Natural killer cell (primary cell): ENCODE measurements at places on chromosomes 7 and 10.

DNA sequence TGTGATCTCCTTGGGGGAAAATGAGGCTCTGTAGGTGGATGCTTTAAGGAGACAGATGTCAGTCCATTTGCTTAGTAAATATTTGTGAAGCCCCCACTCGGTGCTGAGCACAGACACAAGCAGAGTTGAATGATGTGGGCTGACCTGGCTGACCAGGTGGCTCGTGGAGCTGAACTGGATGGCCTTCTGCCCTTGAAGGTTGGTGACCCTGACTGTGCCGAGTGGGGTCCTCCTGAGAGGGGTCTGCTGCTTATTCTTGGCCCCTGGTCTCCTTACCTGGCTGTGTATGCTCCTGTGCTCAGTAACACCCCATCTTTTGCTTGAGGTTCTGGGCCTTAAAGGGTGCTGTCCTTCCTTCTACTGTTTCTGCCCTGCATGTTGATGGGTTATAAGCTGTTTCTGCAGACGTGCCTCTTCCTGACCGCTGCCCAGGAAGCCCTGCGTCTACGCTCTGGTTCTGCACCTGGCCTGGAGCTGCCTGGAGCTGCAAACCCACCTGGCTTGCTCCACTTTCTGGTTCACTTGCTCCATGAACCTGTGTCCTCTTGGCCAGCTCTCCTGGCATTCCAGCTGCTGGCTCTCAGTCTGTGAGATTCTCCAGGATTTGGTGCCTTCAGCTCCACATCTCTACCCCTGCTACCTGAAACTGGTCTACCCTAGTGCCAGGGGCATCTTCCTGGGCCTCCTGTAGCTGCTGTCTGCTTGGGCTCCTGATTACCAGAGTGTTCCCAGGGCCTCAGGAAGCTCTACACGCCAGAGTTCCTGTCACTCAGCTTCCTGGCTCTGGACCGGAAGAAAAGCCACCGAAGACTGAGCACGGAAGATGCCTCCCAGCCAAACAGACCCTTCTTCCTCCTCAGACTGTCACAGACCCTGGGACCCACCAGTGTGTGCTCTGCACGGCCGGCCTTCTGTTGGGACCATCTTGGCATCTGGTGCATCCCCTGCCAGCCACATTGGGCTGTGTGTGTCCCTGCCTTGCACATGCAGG, 76.5 kb downstream of the ADCY1 start:
- DNase-seq: no peak

DNA sequence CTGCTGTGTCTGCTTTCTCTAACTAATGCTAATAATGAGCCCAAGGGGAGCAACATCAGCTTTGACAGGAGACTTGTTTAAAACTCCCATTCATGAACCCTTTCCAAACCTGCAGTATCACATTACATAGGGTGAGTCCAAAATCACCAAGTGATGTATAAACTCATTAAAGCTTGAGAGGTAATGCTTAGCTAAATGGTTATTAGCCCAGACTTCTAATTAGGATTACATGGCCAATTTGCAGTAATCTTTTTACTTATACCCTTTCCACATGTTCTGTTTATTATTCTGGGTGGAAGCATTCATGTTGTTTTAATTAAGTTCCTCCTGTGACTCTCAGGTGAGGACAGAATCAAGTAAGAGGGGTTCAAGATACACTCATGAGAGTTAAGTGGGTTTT, 17.5 kb downstream of the ZNF138 start:
- no peak for DNase-seq

DNA sequence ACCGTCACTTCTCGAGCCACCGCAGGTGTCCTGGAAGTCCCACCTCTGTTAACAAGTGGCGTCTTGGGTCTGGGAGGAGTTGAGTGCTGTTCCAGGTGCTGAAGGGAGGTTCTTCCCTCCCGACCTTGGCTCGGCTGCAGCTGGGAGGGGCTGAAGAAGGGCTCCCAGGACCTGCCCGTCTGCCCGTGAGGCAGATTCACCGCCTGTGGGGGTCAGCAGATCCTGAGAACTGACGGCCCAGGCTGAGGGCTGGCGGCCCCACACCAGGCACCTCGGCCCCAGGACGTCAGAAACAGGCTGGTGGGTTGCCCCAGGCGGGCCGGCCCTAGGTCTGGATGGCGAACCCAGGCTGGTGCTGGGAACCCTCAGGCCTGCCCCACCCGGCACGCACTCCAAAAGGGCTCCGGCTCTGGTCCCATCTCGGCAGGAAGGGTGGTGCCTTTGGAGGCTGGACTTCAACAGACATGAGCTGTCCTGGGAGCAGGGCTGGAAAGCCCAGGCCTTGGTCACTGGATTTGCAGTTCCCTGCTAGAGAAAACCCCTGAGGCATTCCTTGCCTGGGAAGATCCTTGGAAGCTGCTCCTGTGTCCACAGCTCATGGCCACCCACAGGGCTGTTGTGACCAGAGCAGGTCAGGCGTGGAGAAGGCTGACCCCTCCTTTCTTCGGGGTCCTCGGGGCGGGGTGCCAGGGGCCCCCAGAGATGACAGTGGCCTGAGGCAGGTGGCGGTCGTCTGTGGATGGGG, 42.6 kb upstream of the CFAP46 start:
- DNase-seq: no peak

- no peak for DNase-seq
Measured at GRCh38 chr7:135317676-135318325, 84.2 kb downstream of the STRA8 start.

DNA sequence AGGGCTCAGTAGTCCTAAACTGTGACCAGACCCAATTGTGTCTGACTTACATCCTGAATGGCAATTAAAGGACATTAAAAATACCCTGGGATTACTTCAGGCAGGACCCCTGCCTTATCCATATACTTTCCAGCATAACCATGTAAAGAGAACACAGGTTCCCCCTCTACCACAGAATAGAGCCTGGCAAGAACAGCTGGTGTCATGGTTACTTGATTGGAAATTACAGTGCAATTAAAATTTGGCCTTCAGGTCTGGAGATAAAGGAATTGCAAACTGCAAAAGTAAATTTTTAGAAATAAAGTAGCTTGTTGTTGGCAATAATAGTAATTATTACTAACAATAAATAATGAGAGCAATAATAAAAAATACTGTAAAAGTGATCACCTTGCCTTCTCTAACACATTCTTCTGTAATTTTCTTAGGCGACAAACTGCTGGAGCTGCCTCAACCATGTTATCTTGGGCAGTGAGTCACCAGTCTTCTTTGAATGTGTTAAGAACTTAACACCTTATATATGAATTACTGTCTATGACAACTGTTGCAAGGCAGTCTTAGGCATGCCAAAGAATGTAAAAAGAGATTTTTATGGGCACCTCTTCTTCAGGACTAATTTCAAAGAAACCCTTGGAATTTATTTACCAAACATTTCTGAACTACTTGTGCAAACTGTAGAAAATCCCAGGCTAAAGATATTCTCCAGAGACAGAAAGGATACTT, 53.7 kb downstream of the HIBADH start:
- no peak for DNase-seq

DNA sequence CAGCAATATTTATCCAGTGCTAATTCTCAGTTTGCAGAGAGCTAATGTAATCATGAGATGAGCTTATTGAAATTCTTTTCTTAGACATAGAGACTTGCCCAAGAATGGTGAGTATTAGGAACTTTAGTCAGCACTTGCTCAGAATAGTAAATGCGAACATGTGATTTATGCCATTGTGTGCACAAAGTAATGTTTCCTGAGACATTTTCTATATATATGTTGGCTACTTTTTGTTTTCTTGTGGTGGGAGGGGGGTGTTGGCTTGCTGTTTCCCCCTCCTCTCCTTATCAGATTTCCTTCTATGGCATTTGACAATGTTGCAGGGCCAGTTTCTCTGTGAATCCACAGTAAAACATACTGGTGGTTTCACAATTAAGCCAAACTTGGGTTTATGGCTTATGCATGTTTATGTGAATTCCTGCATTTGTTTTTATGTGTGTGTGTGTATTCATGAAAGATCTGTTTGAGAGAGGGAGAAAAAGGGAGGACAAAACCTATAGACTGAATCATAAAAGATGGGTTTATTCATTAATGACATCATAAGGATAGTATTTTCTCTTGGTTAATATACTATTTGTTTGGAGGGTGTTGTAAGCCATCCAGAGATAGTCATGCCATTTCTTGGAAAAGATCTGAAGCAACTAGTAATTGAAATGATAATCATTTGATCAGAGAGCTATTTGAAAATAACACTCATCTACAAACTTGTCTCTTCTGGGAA, 36.3 kb downstream of the ARID5B start:
- no peak for DNase-seq

DNA sequence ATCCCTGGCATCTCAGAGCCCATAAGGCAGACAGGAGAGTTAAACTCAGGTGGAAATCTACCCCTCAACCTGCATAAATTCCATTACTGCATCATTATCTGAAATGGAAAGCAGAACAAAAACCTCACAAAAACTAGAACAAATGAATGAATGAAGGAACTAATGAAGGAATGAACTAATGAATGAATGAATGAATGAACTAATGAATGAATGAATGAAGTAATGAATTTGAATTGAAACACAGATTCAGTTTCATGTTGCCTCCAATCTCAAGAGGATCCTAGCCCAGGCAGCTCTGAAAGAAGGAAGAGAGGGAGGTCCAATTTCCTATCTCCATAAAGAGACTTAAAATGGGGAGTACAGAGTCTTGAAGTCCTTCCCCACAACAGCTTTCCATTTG, 1.9 kb upstream of the UCN3 start:
- DNase-seq: no peak

GRCh38 chr7:2616387-2617324, 15.1 kb upstream of the TTYH3 start:
- no peak for DNase-seq

DNA sequence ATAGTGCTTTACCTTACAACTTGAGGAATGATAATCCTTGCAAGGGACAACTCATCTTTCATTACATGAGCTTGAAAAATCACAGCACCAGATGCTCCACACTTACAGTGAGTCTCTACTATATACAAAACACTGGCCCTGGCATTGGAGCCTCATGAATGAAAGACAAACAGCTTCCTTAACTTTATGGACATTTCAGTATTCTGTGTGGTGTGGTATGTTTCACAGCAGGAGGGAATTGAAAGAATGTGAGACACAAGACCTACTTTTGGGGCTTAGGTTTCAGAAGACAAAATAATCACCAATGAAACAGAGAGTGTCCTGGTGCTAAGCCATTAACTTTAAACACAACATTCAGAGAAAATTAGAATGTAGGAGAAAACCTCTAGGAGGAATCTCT, 1249.6 kb downstream of the XPNPEP1 start:
- DNase-seq: no peak

DNA sequence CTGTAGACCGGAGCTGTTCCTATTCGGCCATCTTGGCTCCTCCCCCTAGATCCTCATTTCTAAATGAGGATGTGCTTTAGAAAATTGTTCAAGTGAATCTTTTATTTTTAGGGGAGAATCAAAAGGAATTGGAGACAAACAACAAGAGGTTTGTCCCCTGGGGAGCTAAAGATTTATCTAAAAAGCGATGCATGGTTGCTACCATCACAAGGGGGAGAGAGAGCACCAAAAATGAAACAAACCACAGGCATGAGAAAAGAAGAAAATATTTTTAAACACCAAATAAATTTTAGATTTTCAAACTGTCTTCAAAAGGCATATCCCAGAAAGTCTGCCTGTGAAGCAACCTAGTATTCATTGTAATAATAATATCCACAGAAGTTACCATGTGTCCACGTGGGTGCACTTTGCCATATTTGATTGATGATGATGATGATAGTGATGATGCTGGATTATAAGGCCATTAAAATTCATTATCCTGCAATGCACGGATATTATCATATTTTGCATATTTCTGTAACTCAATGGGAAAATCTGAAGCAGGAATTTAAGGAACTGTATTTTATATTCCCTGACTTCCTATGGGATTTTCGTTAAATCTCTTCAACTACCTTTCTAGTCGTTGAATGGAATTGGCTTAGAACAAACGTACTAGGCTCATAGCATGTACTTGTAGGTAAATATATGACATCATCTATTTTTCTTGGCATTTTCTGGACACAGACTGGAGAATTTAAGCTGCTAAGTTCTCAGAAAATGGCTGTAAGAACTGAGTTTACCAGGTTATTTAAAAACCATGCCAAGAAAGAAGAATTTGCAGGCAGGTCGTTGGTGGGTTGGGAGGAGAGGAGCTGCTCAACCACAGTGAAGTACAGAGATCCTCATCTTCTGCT, 171.6 kb downstream of the WDR37 start:
- no peak for DNase-seq

DNA sequence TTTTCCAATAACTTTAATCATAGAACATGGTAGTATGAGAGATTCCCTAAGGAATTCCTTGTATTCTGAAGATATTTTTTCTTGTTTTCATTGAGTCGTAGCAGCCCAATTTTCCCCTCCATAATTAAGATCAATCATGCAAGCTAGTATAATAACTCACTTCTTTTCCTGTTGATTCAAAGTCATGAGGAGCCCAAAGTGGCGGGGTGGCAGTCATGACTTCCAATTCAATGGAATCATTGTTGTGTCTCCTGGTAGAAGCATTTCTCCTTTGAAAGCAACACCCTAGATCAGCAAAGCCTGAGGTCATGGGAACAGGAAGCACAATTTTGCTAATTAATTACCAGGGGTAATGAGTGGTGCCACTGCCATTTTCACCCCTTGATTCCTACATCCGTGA, 77.6 kb upstream of the MAGI2 start:
- no peak for DNase-seq

DNA sequence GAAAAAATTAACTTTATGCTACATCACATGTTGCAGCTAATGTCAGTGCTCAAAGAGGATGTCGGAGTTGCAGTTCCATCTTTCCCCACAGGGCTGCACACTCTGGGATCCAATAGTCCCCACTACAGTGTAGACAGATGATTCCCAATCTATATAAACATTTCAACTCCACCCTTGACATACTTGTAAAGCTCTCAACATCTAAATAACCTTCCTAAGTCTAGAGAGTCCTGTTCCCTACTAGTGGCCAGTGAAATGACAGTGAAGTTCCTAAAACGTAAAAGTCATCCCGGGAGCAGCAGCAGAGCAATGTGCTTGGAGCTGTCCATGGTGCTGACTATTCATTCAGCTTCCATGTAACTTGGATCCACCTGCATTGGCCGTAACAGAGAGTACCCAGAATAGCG, 145.1 kb downstream of the GRM8 start:
- DNase-seq: peak; percentile 69

- DNase-seq: no peak
Measured at GRCh38 chr10:132157101-132157500, 29.6 kb upstream of the DPYSL4 start.

GRCh38 chr7:100914208-100914878, 18.7 kb upstream of the ACHE start:
- no peak for DNase-seq

- no peak for DNase-seq
Measured at GRCh38 chr7:90322837-90323236, 1.7 kb upstream of the FAM237B start.

DNA sequence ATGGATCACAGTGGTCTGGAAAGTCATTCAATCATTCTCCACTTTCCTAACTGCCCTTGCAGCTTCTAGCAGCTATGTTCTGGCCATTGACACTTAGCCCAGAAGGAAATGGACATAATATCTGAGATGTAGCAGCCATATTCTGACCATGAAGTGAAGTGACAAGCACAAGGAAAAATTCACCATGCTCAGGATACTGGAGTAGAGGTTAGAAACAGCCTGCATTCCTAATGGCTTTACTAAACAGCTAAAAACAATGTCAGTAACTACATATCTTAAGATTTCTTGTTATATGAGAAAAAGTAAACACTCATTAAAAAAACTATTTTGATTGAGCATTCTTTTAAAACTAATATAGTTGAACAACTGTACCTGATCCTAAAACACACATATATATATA, 443.8 kb downstream of the MAGI2 start:
- DNase-seq: no peak

GRCh38 chr7:49245062-49245461, 320.7 kb downstream of the CDC14C start:
- no peak for DNase-seq
